ENCODE measurements at places on chromosomes 5 and 9.

DNA sequence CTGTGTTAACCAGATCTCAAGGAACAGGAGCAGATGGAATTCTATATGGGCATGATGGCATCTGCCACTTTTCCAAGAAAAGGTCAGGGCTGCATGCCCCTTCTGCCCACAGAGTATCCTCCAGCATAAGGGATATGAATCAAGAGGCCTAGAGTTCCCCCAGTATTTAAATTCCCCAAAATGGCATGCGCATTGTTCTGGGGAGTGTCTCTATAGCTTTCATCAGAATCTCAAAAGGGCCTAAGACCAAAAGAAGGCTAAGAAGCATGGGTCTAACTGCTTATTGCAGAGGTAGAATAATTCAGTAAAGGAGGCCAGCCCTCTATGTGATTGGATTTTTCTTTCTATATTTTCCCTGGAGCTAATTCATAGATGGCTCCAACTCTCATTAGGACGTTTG lies 114.2 kb upstream of the SPIN1 start:
- no peak for DNase-seq

GRCh38 chr5:160496784-160497183 lies 75.1 kb downstream of the PTTG1 start:
- no peak for DNase-seq

DNA sequence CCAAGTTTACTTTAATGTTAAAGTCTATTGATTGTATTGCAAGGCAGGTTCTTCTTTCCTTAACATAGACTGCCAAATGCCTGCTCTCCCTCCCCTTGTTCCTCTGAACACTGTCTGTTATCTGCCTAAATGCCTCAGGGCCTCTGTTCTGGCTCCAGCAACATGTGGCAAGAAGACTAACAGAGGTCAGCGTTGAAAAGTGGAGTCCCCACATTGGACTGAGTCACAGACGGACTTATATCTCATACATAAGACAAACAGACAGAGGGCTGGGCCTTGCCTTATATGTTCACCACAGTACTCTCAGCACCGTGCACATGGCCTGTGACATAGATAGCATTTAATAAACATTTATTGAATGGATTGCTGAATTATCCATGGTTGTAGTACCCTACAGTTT lies 91.4 kb downstream of the TSSK1B start:
- no peak for DNase-seq

DNA sequence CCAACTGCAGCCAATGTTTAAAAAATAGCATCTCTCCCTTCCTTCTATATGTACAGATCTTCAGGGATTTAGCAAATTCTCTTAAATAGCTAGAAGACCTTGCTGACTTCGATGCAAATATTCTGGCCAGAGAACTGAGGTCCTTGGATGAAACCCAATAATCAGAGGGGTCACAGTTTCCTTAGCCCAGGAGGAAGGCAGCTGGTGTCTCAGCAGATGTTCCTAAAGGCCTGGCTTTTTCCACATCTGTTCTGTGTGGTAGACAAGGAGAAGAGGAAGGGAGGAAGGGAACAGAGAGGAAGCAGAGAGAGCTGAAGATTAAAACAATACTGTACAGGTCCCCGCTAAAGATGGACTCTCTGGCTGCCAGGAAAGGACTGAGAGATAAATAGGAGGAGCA lies 33.1 kb downstream of the BOD1 start:
- DNase-seq = no peak

DNA sequence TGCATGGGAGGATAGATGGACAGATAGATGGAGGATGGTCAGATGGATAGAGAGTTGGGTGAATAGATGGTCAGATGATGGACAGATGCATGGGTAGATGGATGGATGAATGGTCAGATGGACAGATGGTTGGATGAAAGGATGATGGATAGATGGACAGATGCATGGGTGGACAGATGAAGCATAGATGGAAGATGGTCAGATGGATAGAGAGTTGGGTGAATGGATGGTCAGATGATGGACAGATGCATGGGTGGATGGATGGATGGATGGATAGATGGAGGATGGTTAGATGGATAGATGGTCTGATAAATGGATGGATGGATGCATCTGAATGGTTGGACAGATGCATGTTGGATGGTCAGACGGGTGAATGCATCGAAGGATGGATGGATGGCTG lies 70.4 kb downstream of the COL23A1 start:
- no peak for DNase-seq

- no peak for DNase-seq
Observed at GRCh38 chr9:91714874-91715615, 235.0 kb downstream of the ROR2 start.

- DNase-seq = no peak
Observed at GRCh38 chr5:110105692-110106091, 416.0 kb downstream of the MAN2A1 start.

- DNase-seq = no peak
Observed at GRCh38 chr5:171657473-171657872, 128.1 kb upstream of the SMIM23 start.

DNA sequence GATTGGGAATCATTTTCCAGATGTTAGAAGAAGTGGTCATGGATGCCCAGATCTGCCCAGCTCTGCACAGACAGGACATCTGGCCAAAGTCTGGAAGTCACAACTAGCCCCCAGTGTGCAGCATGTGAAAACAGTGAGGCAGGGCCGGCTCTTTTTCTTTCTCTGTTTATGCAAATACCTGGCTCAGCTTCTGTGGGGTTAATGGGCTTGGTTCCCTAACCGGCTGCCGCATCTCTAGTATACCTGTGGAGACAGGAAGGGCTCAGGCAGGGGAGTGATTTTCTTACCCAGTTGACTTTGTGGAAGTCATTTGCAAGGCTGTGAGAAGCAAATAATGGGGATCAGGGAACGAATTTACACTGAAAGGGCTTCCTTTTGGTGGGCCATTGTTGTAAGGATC lies 254.8 kb upstream of the PANK3 start:
- no peak for DNase-seq

GRCh38 chr9:90307891-90308290 lies 334.7 kb downstream of the DIRAS2 start:
- no peak for DNase-seq

DNA sequence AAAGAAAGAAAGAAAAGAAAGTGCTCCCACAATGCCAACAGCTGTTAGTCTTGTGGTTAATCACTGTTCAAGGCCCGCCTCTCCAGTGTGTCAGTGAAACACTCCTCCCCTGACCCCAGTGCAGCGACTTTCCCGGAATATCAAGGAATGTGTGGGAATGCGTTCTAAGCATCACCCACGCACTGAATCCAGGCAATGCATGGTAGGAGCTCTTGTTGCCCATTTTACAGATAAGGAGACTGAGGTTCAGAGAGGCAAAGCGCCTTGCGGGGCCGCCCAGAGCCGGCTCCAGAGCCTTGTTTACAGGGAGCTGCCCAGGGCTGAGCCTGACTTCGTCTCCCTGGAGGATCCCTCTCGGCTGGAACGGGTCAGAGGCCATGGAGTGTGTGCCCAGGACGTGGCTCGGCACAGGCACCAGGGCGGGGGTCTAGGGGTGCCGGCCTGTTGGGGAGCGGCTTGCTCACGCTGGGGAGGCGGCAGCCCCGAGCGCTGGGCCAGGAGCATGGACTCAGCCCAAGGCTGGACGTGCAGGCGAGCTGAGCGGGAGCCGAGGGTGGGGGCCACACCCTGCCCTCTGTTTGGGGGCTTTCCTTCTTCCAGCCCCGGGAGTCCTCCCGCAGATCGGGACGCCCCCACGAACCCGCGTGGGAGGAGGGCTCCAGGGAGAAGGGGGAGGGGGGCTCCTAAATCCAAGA lies 823 bp downstream of the ST6GALNAC6 start:
- peak; percentile 50 for DNase-seq

DNA sequence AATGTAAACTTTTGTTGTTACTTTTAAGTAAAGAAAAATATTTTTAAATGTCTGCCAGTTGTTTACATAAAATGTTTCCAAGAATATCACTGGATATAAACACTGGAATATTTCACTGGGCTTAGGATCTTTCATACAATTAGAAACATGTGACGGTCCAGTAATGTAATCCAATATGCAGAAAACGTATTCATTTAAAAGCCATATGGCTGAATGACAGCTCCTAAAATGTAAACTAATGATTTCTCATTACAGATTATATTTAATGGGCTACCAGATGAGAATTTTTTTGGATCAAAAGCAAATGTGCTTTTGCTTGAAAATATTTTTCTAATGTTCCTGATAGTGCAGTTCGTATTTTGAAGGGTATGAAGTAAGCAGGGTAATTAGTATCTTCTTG lies 124.3 kb downstream of the TTC39B start:
- DNase-seq = no peak

Measured in GM10248 (cell line).